Body of pancreas (tissue), 4 donors: ENCODE measurements at places on chromosomes 7 and 10. TPM values are rescaled to one million over a fixed set of nuclear protein-coding genes. Genes with fewer than 3 reads are reported as not detected.

FIGNL1 gene
- total RNA-seq = 7.0 TPM

CPXM2 gene
- 4.2 TPM for total RNA-seq

VSTM4 gene
- 3.4 TPM for total RNA-seq

PLEKHS1 gene
- total RNA-seq = 6.2 TPM

BICC1 gene
- 42.0 TPM for total RNA-seq

RNLS gene
- total RNA-seq = 26.5 TPM

BLVRA gene
- total RNA-seq = 25.2 TPM

GPR85 gene
- total RNA-seq = 0.26 TPM

CTAGE4 gene
- total RNA-seq = 19.1 TPM

C10orf67 gene
- 0.52 TPM for total RNA-seq

DLX6 gene
- not detected for total RNA-seq

GBF1 gene
- 24.1 TPM for total RNA-seq

GPER1 gene
- total RNA-seq = 1.0 TPM

DDC gene
- total RNA-seq = 6.6 TPM

CCZ1 gene
- 43.8 TPM for total RNA-seq

MALRD1 gene
- total RNA-seq = 0.26 TPM

DYNC1I1 gene
- 1.3 TPM for total RNA-seq

HTRA1 gene
- 29.3 TPM for total RNA-seq

AKR1E2 gene
- 14.5 TPM for total RNA-seq

SLC13A4 gene
- not detected for total RNA-seq

TUBB8 gene
- total RNA-seq = not detected

NEUROG3 gene
- not detected for total RNA-seq

SPDYE9 gene
- not detected for total RNA-seq

HOXA11 gene
- not detected for total RNA-seq

OR2A5 gene
- total RNA-seq = not detected

PPIF gene
- 19.2 TPM for total RNA-seq

NKX1-2 gene
- total RNA-seq = not detected
